ENCODE measurements at places on chromosomes 4 and X. TPM values are rescaled to one million over a fixed set of nuclear protein-coding genes. Genes with fewer than 3 reads are reported as not detected.

- H3K27me3 ChIP-seq = no peaks in the 10 kb centered on the region
- no peak overlapping the region for H3K27ac ChIP-seq
- no peak overlapping the region for H3K4me3 ChIP-seq
- no peak for DNase-seq
Measured at GRCh38 chrX:138756234-138756633, 44.7 kb upstream of the FGF13 start.

GRCh38 chrX:102650903-102651241, 411 bp upstream of the GPRASP1 start:
- peaks cover 6% of the 10 kb centered on the region for H3K36me3 ChIP-seq
- DNase-seq = no peak
- H3K27ac ChIP-seq = no peak overlapping the region
- H3K4me1 ChIP-seq = peaks cover 4% of the 10 kb centered on the region
- H3K27me3 ChIP-seq = no peaks in the 10 kb centered on the region

Gene ADH6
- total RNA-seq = not detected

DNA sequence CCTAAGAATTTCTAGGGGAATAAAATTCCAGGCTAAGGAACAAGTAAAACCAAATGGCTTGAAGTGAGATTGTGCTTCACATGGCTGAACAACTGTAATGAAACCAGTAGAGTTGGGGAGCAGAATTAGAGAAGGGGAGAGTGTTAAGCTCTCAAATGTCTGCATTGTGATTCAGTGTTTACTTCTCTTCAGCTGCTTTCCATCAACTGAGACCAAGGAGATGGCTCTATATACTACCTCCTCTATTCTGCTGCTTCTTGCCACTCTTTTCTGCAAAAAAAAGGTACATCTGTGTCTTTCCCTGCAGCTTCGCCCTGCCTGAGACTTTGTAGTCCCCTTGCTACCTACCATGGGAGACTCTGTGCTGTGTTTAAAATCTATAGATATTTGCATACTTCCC, 73.5 kb downstream of the WDFY3 start:
- peaks cover 24% of the 10 kb centered on the region for H3K4me1 ChIP-seq
- H3K27ac ChIP-seq = peak overlapping the region; percentile 56
- no peaks in the 10 kb centered on the region for H3K27me3 ChIP-seq

DNA sequence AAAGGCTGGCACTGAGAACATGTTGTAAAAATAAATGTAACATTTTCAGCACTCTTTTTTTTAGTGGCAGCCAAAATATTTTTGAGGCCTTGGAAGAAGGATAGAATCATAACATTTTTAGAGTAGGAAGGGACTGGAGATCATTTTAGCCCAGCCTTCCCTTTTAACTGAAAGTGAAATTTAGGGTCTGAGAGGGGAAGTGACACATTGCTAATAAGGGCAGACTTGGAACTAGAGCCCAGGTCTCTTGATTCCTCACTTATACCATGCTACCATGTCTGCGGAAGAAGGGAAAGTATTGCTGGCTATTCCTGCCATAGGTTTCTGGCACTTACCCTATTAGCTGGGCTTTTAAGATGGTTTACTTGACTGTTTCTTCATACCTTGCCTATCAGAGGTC, 4.8 kb downstream of the WDR44 start:
- H3K4me3 ChIP-seq = peak overlapping the region; percentile 23
- peaks cover 62% of the 10 kb centered on the region for H3K4me1 ChIP-seq
- H3K36me3 ChIP-seq = no peaks in the 10 kb centered on the region
- peak overlapping the region; percentile 82 for H3K27ac ChIP-seq
- no peak for DNase-seq
- no peaks in the 10 kb centered on the region for H3K27me3 ChIP-seq

GRCh38 chrX:44871114-44871645, 1.8 kb upstream of the KDM6A start:
- H3K27me3 ChIP-seq = no peaks in the 10 kb centered on the region
- peak overlapping the region; percentile 43 for H3K4me3 ChIP-seq
- peak overlapping the region; percentile 27 for H3K27ac ChIP-seq
- no peaks in the 10 kb centered on the region for H3K36me3 ChIP-seq
- DNase-seq = no peak

Gene ASB12
- total RNA-seq = not detected

DNA sequence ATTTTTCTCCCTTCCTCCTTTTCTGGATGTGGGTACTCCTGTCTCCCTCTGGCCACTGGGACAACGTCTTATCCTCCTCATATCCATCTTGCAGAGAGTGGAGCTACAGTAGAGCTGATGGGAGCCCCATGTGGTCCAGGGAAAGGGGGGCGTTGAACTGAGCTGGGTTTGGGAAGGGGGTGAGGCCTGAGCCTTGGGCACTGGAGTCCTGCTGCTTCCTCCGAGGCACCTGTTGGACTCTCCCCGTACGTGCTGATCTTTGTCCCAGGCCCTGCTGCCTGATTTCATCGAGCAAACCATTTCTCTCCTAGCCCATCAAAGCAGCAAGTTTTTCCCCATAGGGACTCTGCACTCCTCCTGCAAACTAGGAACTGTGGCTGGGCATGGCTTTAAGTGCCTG, 94.3 kb downstream of the STOX2 start:
- no peaks in the 10 kb centered on the region for H3K4me1 ChIP-seq
- H3K27me3 ChIP-seq = peaks cover 2% of the 10 kb centered on the region
- H3K27ac ChIP-seq = no peak overlapping the region

Gene DUX4
- not detected for total RNA-seq

- H3K4me3 ChIP-seq = no peak overlapping the region
- DNase-seq = no peak
- H3K27me3 ChIP-seq = no peaks in the 10 kb centered on the region
Measured at GRCh38 chr4:1227816-1228215, 21.1 kb downstream of the CTBP1 start.

DNA sequence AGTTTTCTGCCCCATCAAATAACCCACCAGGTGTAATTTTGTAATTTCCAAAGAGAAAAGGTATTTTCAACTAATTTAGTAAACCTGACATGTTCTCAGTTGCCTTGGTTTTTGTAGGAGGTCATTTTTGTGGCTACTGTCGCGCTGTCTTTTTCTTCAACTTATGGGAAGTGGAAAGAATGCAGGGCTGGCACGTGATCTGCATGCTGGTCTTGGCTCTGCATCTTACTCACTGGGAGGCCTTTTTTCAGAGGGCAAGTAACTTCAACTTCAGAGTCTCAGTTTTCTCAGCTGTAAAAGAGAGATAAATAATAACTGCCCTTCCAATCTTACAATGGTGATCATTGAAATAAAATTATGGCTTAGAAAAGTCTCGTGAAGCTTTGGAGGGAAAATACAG, 109.9 kb upstream of the SMIM10 start:
- DNase-seq = no peak
- H3K27me3 ChIP-seq = no peaks in the 10 kb centered on the region
- H3K27ac ChIP-seq = no peak overlapping the region
- no peaks in the 10 kb centered on the region for H3K36me3 ChIP-seq
- H3K4me1 ChIP-seq = peaks cover 12% of the 10 kb centered on the region
- H3K4me3 ChIP-seq = no peak overlapping the region

- DNase-seq = no peak
- no peaks in the 10 kb centered on the region for H3K27me3 ChIP-seq
- no peaks in the 10 kb centered on the region for H3K36me3 ChIP-seq
- no peaks in the 10 kb centered on the region for H3K4me1 ChIP-seq
- H3K4me3 ChIP-seq = no peak overlapping the region
Measured at GRCh38 chr4:34893382-34893781, 1350.9 kb downstream of the ARAP2 start.

Measured in osteocyte (in vitro differentiated cells).